ENCODE measurements at places on chromosomes 13 and 19.
A peak's percentile ranks its signal among the peaks of the same experiment; 100 is the strongest.

DNA sequence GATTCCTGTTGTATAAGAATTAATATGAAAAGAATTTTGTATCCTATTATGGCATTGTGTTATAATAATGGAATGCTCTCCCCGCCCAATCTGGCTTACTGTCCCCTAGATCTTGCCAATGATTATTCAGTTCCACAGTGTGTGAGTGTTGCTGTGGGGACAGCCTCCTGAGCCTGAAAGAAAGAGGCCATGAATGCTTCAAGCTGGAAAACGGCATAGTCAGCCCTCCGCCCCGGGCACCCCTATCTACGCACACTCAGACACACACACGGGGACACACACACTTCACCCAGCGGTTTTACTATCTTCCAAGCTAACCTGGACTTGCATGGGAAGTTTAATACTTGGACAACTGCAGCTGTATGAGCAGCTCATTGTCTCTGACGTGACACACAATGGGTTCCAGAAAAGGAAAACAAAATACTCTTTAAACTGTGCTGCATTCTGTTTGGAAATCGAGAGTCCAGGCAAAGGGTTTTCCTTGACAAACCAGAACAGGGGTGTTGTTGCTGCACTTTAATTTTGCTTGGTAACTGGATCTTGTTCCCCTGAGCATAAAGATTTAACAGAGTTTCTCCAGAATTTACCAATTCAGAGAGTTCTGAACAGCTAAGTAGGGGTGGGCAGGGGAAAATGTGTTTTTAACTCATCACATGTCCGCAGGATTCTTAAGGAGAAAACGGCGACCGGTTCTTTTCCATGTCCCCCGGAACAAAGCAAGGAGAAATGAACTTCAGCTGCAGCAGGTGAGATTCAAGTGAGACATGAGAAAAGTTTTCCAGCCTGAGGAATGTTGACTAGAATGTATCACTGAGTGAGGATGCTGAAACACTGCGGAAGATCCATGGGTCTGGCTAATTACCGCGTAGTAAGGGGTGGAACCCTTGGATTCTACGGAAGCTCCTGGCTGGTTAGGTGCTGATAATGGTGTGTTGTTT lies 472.9 kb downstream of the FOXO1 start:
- DNase-seq, result no peak

DNA sequence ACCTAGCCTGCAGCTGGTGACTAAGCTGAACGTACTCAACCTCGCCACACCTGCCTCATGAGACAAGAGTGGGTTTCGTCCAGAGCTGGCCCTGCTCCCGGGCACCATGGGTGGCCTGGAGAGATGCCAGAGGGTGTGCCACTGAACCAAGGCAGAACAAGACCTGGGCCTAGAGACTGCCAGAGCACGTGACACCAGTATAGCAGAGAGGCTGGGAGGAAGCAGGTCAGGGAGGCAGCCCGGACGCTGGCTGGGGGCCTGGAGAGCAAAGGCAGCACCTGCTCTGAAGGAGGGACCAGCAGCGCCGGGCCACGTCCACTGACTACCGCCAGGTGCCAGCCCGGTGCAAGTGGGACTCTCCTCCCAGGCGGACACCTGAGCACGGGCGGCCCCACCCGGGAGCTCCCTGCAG lies 7.3 kb upstream of the C13orf46 start:
- DNase-seq, result peak; percentile 93

DNA sequence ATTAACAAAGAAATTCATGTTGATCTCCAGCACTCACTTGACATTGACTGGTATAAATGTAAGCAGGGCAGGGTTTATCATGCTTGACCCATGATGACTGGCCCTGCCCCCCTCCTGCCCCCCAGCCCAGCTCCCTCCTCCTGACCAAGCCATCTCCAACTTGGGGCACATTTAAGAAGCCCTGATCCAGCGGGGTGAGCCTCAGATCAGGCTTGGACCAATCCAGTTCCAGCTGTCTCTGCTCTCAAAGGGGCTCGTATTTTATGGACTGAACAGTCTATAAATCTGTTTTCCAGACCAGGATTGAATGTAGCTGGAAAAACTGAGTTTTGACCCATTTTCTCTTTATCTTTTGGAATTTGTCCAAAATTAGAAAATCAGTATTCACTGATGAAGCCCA lies 100.0 kb downstream of the COL4A1 start:
- DNase-seq, result no peak

DNA sequence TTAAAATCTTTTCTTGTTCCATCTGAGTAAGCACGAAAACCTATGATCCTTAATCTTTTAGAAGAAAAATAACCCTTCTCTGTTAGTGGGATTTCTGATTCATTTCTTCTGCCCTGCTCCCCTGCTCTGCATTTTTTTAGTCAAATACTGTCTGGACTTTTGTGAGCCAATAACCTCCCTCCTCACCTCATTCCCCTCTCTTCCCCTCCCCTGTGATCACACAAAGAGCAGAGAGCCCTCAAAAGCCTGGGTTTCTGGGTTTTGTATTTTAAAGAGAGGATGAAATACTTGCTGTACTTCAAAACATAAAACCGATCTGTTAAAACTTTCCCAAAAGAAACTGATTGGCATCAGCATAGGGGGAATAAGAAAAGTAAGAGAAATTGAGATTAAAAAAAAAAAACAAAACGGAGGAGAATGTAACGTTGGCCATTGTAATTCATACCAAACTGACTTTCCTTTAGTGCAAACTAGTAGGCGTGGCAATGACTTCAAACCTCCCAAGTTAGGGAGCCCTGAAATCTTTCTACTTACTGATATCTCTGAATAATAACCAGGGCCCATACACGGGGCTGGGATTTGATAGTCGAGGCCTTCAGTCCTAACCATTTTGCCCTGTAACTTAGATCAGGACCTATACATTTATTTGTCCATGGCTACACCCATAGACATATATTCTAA lies 232.9 kb downstream of the TM9SF2 start:
- DNase-seq, result no peak

GRCh38 chr19:46494146-46494940 lies 1.3 kb downstream of the PNMA8B start:
- DNase-seq, result no peak

- DNase-seq, result no peak
These were observed 55.4 kb downstream of the INTS6 start for GRCh38 chr13:51397262-51397941.

GRCh38 chr19:19320361-19321140 lies at the start of the genes MAU2 and SUGP1:
TSS of gene MAU2 (plus strand) at chr19:19320829. CDS start at chr19:19320860, 31 bp downstream.
TSS of gene SUGP1 (minus strand) at chr19:19320509. CDS start at chr19:19320496, 13 bp downstream.
- DNase-seq, result peak; percentile 94

GRCh38 chr19:7159105-7159933 lies 89.8 kb downstream of the ZNF557 start:
- DNase-seq, result no peak

DNA sequence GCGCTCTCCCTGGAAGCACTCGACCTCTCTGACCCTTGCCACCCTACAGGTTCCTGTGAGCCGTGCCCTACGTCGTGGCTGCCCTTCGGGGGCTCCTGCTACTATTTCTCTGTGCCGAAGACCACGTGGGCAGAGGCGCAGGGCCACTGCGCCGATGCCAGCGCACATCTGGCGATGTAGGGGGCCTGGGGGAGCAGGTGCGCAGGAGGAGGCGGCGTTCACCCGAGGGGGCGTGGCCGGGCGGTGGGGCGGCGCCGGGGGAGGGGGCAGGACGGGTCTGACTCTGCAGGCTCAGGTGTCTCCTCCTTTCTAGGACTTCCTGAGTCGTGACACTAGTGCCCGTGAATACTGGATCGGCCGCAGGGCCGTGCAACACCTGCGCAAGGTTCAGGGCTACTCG lies 26.4 kb downstream of the CLEC4M start:
- no peak for DNase-seq

- DNase-seq, result no peak
These were observed 2.8 kb downstream of the TNNT1 start for GRCh38 chr19:55146078-55146704.

GRCh38 chr19:49836176-49837008 lies 14.6 kb upstream of the PTOV1 start:
- no peak for DNase-seq

DNA sequence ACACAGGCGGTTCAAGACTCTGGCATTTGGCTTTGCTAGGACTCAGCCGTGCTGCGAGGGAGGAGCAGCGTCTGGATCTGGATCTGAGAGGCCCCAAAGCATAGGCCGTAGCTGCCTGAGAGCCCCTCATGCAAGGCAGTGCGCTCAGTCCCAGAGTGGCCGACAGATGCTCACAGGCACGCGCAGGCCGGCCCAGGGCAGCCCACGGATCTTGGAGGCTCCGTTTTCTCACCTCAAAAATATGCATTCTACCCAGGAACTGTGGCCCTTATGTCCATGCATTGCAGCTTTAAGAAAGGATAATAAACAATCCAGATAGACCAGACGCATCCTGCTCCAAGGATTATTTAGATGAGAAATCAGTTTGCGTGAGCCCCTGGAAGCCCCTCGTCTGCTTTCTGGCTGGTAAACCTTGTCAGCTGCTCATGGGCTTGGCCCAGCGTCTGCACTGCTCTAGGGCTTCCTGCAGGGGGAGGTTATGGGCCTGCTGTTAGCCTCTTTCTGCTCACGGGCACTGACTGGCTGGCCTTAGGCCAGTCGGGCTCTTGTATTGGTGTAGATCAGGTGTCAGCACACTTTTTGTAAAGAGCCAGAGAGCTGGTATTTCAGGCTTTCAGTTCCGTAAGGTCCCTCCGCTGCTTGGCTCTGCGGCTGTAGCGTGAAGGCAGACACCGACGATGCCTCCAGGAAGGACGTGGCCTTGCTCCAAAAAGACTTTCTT lies 24.2 kb downstream of the TEX29 start:
- peak; percentile 89 for DNase-seq

DNA sequence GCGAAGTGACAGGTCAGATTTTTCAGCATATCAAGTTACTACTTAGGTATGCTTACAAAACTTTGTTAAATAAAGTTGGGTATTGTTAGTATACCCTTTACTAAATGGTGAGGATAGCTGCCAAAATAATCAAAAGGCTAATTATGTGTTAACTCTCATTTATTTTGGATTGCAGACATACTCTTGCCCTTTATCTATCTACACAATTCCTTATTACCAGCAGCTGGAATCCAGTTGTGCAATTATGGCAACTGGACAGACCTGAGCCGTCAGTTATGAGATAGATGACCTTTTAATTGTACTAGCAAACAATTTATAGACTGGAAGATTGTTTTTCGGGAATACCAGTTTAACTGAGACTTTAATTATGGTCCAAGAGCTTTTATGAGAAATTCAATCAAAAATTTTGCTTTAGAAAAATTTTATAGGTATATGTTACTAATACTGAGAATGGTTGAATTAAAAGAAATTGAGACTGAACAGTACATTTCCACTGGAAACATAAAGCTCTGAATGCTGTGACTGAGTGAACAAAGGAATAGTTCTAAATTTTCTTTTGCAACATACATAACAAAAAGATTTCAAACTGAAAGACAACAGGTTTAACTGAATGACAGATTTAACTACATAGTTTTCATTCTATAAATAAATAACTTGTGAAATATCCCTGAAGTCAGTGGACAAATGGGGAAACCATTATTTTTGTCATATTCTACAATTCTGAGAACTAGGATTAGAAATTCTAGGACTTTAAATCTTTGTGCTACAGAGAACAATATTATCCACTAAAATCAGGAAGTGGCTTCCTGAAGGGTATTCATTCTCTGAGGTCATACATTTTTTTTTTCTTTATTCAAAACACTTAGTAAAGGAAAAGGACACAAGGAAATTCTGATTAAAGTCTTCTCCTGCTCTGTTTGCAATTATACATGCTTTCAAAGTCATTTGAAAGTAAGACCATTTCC lies 97.4 kb downstream of the ZC3H13 start:
- no peak for DNase-seq

- DNase-seq, result no peak
These were observed 18.5 kb downstream of the RFXAP start for GRCh38 chr13:36837354-36838092.

- no peak for DNase-seq
These were observed 1.4 kb upstream of the FCHO1 start for GRCh38 chr19:17749912-17750317.

- no peak for DNase-seq
These were observed 73.3 kb downstream of the TNFRSF19 start for GRCh38 chr13:23643338-23644125.

- DNase-seq, result peak; percentile 79
These were observed at the start of gene TSC22D1 for GRCh38 chr13:44575741-44576350. TSS of gene TSC22D1 (minus strand) at chr13:44576330. CDS start at chr13:44576074, 256 bp downstream.

DNA sequence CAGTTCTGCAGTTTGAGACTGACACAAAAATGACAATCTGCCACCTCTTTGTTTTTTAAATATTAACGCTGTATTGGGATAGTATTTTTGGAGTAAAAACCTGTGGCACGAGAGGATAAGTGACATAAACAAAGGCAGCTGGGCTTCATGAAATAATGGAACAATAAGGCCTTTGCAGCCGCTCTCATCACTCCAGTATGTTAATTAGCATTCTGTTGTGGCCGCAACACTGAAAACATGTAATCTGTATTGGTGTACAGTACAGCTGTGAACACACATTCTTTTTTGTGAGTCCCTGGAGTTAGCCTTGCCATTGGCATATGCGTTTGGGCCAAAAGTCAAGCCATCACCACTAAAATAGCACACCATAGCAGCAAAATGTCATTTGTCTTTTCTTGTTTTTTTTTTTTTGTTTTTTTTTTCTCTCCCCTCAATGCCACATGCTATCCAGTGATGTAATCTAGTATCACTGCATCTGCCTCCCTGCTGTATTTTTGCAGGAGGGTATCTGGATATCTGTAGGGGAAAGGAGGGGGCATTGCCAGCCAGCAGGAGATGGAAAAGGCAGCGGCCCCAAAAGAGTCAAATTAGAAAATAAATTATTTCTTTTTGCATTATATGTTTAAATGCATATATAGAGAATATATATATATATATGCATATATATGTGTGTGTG lies 885 bp upstream of the ZNF536 start:
- no peak for DNase-seq

GRCh38 chr13:30108216-30108912 lies 199.0 kb downstream of the KATNAL1 start:
- DNase-seq, result no peak

- no peak for DNase-seq
These were observed 297.6 kb downstream of the SLITRK6 start for GRCh38 chr13:85501616-85502015.

GRCh38 chr13:44211286-44211685 lies 162.3 kb upstream of the SERP2 start:
- DNase-seq, result no peak

GRCh38 chr19:54465426-54466109 lies 2.0 kb upstream of the LENG9 start:
- DNase-seq, result no peak

- no peak for DNase-seq
These were observed 7.1 kb upstream of the DHRS12 start for GRCh38 chr13:51811046-51811445.

- no peak for DNase-seq
These were observed 155.2 kb downstream of the DPF1 start for GRCh38 chr19:38068826-38069225.

GRCh38 chr19:34452723-34453122 lies 24.5 kb downstream of the UBA2 start:
- DNase-seq, result no peak

- DNase-seq, result no peak
These were observed 77.2 kb upstream of the TMTC4 start for GRCh38 chr13:100751826-100752225.

DNA sequence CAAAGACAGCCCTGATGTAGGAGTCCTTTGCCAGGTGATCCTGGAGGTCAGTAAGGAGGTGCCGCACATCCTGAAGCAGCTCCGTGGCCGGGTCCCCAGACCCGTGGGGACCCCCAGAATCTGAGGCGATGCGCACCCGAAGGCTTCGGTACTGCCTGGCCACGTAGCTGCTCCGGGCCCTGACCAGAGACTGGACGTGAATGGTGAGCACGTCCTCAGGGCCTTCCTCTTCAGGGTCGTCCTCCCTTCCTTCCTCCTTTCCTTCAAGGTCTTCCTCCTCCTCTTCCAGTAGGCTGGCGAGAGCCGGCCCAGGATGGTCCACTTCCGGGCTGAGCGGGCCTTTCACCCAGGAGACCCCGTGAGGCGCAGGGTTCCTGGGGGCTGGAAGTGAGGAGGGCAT lies 7.5 kb downstream of the RINL start:
- DNase-seq, result no peak

GRCh38 chr13:80224468-80224867 lies 116.5 kb downstream of the SPRY2 start:
- DNase-seq, result no peak
